ENCODE measurements at places on chromosomes 1 and 21.

DNA sequence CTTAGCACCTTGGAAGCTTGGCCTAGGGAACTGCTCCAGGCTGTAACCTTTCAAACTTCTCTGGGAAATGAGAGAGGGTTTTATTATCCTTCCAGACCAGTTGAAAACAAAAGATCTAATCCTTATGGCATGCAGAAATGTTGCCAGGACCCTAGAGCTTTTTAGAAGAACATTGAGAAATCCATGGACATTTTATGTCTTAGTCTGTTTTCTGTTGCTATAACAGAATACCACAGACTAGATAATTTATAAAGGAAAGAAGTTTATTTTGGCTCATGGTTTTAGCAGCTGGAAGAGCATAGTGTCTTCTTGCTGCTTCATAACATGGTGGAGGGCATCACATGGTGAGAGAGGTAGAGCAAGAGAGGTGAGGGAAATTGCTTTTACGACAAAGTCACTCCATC, 25.8 kb downstream of the OSBPL9 start:
- DNase-seq = no peak

DNA sequence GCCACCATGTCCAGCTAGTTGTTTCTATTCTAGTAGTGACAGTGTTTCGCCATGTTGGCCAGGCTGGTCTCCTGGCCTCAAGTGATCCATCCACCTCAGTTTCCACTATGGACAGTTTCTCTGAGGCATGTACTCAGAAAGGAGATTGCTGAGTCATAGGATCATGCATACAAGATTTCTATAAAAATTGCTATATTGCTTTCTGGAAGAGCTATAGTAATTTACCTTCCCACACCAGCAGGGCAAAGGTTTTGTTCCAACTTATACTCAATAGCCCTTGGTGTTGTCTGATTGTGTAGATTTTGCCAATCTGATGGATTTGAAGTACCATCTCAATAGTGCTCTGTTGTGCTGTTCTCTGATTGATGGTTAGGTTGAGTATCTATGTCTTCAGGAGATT, 15.6 kb upstream of the ATP1A1 start:
- no peak for DNase-seq

DNA sequence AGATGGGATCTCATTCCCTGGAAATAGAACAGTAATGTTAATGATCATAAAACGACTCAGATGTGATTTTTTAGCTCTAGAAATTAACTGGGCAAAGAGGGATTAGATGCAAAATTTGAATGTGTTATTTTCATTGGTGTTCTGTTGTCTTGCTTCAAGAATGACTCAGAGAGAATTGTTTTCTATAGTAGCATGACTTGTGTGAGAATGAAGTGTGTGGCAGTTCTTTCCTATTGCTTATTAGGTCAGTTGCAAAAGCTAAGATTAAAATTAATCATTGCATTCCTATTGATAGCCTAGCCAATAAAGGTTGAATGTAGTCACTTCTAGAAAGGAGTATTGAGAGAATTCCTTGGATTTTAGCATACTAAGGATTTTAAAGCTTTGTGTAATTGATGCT, 22.9 kb downstream of the SPEN start:
- no peak for DNase-seq

GRCh38 chr1:203033287-203033686, 7.0 kb downstream of the PPFIA4 start:
- no peak for DNase-seq

- DNase-seq = no peak
Measured at GRCh38 chr1:43381612-43382011, 8.0 kb downstream of the MED8 start.

DNA sequence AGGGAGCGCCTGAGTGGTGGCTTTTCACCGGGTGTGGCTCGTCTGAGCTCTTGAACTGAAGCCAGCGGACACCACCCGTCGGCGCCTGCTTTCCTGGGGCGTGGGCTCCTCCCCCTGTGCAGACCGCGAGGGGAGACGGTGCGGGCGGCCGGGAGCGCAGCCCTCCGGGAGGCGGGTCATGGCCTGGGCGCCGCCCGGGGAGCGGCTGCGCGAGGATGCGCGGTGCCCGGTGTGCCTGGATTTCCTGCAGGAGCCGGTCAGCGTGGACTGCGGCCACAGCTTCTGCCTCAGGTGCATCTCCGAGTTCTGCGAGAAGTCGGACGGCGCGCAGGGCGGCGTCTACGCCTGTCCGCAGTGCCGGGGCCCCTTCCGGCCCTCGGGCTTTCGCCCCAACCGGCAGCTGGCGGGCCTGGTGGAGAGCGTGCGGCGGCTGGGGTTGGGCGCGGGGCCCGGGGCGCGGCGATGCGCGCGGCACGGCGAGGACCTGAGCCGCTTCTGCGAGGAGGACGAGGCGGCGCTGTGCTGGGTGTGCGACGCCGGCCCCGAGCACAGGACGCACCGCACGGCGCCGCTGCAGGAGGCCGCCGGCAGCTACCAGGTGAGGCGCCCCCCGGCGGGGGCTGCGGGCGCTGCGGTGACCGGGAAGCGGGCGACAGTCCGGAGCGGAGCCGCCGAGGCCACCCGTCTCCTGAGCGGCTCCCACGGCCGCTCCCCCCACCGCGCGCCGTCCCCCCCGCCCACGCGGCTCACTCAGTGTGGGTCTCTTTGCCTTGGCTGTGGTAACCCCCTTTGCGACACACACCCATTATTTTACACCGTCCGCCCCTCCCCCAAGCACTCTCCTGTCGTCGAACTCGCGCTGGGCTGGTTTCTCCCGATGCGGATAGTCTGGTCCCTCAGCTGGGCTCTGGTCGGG, at the start of gene TRIM58:
TSS of gene TRIM58 (plus strand) at position 119 of the 916 bp plus-strand sequence. CDS start at position 179, 60 bp downstream.
- peak; percentile 18 for DNase-seq

DNA sequence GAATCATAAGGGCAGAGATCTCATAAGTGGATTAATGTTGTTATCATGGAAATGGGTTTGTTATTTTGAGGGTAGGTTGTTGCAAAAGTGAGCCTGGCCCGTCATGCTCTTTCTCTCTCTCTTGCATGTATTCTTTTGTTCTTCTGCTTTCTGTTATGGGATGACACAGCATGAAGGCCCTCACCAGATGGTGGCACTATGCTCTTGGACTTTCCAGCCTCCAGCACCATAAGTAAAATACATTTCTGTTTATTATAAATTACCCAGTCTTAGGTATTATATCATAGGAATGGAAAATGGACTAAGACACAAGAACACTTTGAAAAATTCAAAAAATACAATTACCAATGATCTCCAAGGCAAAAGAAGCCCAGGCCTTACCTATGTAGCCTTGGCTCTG, 676.1 kb downstream of the PTPRU start:
- DNase-seq = no peak

DNA sequence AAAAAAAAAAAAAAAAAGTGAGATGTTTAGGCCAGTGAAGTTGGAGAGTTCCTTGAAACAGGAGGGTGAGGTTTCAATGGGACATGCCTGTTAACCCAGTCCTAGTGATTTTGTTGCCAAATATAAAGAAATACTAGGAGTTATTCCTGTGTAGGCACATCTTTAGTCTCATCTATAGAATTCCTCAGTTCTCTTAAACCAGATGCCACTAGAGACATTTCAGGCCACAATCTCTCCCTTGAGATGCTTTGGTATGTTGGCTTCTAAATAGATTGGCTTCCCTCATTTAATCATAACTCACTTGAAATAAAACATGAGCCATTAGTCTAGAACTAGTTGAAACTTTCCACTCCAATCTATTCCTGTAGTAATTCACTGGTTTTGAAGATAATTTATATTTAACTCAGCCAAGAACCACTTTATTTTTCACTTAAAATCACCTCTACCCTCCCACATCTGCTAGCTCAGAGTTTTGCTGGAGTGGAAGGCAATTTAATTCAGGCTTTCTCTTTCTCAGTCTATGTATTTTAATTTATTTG, 29.8 kb downstream of the GPR137B start:
- DNase-seq = no peak

- DNase-seq = no peak
Measured at GRCh38 chr1:240005997-240006650, 85.6 kb upstream of the FMN2 start.

GRCh38 chr1:20279509-20279908, 11.2 kb upstream of the VWA5B1 start:
- DNase-seq = no peak

GRCh38 chr1:229920683-229921082, 146.4 kb upstream of the GALNT2 start:
- no peak for DNase-seq

DNA sequence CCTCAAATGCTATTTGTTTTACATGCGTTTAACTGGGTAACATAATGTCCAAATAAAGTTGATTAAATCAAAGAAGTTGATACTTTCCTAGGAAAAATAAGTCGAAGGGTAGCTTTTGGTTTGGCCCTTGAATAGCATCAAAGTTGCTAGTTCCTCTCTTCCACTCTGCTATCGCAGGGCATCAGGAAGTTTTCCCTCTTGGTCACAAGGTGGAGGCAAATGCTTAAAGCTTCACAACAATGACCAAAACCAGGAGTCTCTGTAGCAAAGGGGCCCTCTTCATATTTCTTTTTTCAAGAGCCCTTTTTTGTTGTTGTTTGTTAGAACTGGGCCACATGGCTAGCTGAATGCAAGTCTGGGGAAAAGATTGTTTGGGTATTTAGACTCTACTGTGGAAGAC, 668.4 kb downstream of the KCNT2 start:
- no peak for DNase-seq

DNA sequence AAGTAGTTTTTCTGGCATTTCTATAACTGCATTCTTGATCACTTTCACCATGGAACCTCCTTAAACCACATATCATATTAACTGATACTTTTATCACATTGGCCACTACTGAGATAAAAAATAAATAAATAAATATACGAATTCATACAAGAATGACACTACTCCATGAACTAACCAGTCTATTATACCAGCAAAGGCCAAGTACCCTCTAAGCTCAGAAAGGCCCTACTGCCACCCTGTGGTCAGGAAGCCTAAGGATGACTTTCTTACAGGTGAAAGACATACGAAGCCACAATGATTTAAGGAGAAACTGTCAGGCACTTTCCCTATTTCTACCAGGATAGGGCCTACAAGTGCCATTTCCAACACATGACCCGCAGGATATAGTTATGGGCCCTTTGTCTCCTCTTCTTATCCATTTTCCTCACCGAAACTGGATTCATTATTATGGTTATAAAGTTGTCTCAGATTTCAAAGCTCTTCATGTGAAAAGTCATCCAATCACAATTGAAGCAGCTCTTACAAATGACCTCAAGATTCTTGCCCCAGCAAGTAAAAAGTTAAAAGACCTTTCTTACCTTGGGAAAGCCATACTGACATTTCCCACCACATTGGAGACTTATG, 23.9 kb downstream of the DNAJC8 start:
- DNase-seq = peak; percentile 61

DNA sequence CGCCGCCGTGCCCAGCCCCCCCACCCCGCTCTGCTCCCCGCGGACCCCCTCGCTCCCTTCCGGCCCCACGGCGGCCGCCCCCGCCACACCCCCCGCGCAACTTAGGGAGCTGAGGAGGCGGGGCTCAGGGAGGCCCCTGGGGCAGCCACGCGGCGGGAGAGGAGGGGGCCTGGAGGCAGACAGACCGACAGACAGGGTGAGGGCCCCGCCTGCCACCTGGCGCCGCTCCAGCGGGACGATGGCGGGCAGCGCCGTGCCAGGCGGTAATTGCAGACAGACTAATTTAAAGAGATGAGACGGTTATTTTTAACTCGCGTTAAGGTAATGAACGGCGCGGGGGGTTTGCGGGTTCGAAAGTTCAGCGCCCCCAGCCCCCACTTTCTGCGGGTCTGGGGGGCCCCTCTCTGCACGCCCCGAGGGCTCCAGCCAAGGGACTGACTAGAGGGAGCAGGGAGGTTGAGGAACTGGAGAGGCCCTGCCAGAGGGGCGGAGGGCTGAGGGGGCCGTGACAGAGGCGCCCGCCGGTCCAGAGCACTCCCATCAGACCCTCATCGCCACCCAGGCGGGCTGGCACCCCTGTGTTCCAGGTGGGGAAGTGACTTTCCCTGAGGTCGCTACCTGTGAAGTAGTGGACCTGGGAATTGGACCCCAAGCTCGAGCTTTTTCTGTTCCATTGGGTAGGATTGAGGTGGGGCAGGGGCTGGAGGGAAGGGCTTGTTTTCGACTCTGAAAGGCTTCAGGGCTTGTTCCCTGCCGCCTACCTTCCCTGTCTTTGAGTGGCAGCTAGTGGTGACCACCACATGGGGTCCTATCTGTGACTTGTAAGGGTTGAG, 5.4 kb downstream of the FOXO6 start:
- DNase-seq = peak; percentile 48

DNA sequence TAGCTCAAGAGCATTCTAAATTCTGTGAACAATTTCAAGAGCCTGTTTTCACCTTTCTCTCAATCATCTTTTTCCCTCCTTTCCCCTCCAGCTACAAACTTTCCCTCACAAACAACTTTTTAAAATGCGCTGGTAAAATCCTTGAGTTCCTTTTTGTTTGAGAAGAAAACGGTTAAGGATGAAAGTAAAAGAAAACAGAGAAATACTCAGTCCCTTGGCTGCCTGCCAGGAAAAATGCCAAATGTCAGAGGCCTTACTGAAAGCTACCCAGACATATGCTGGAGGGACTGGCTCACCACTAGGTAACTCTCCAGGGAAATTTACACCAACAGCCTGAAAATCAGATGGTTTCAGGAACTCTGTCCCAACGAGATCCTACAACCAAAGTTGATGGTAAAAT, 11.0 kb upstream of the SERBP1 start:
- DNase-seq = peak; percentile 45

- DNase-seq = no peak
Measured at GRCh38 chr1:99645699-99646531, at the start of gene PALMD. Gene PALMD (plus strand): TSS chr1:99646113. CDS start chr1:99646318, 205 bp downstream.

GRCh38 chr1:84939761-84940160, 46.8 kb upstream of the LPAR3 start:
- no peak for DNase-seq

GRCh38 chr1:40183055-40183710, 22.0 kb downstream of the RLF start:
- DNase-seq = no peak

GRCh38 chr21:37372951-37373350, 6.4 kb downstream of the DYRK1A start:
- no peak for DNase-seq

DNA sequence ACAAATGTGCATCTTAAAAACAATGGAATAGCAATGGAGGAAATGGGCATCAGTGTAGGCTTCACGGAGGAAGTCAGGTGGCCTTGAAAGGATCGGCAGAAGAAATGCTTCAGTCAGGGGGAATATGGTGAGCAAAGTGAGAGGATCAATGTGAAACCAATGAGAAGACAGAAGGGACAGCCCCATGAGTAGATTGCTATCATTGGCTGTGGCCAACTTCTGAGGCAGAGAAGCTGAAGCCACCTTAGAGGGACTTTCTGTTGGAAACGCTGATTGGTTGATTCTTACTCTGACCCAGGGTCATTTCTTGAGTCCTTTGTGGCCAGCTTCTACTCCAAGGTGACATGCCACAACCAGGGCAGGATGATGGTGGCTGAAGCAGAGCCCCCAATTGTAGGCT, 130.7 kb upstream of the ZNF648 start:
- DNase-seq = no peak
